ENCODE measurements at places on chromosomes 1 and 21.
A peak's percentile ranks its signal among the peaks of the same experiment; 100 is the strongest.

GRCh38 chr1:1900883-1901640 is 10.2 kb upstream of the GNB1 start:
- no peak for DNase-seq

GRCh38 chr1:175679981-175680652 is 63.3 kb downstream of the TNR start:
- no peak for DNase-seq

DNA sequence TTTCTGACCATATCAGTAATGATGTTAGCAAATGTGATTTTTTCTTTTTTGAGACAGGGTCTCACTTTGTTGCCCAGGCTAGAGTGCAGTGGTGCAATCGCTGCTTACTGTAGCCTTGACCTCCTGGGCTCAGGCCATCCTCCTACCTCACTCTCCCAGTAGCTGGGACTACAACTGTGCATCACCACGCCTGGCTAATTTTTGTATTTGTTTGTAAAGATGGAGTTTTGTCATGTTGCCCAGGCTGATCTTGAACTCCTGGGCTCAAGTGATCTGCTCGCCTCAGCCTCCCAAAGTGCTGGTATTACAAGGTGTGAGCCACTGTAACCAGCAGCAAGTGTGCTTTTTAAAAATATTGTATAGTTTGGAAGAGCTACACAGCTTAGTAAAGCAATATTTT is 4.1 kb upstream of the CFAP107 start:
- DNase-seq = no peak

- DNase-seq = no peak
These were observed 311 bp downstream of the SPEN start for GRCh38 chr1:15847893-15848142.

- no peak for DNase-seq
These were observed 106.3 kb downstream of the RNF220 start for GRCh38 chr1:44511363-44511762.

GRCh38 chr1:170790175-170790574 is 126.2 kb downstream of the PRRX1 start:
- DNase-seq = no peak

GRCh38 chr1:226638001-226638601 is 89.5 kb downstream of the STUM start:
- DNase-seq = no peak

GRCh38 chr1:202023001-202023433 is 12.6 kb downstream of the ELF3 start:
- no peak for DNase-seq

DNA sequence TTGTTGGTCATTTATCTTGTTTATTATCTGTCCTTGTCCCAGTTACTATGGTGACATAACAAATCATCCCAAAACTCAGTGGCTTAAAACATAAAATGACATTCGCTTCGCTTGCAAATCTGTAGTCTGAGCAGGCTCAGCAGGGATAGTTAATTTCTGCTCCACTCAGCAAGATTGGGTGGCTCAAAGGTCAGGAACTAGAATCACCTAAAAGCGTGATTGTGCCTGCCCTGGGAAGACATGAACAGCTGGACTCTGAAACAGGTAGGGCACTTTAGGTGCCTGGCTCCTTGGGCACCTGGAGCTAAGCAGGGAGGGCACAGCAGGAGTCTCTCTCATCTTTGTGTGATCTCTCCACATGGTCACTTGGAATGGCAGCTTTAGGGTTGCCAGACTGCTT is 14.7 kb upstream of the TRAF3IP3 start:
- no peak for DNase-seq

DNA sequence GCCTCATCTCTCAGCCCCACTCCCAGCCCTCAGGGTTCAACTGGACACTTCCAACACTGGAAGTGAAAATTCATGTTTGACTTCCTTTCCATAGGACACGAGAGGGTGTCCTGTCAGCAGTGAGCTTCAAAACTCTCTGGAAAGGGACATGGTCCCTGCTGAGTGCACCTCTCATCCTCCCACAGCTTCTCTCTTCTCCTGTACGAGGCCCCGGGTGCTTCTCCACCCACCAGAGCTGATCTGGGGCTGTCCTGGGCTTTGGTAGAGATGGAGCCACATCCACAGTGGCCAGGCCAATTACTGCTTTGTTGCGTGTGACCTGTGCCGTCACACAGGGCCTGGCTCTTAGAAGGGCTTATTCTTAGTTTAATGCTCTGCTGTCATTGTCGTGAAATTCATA is 182.3 kb downstream of the RRAGC start:
- no peak for DNase-seq

DNA sequence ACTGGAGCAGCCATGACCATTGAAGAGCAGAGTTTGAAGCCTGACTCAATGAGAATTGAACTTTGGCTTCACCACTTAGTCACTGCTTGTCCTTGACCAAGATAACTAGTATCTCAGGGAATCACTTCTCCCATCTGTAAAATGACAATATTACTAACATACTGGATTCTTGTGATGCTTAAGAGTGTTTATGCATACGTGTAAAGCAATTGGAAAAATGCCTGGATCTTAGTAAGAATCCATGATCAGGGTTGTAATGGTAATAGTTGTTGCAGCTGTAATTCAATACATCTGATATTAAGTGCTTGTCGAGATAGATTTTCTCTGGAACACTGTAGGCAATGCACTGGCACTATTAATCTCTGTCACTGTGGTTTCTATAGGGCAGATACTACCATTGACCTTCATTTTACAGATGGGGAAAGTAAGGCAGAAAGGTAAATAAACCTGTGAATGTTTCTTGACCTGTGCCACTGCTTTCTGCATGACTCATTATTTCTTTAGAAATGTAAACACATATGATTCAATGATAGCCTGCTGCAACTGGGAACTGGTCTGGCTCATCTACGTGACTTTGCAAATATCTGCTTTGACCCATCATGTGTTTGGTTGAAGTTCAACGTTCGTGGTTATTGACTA is 662.5 kb downstream of the PLA2G4A start:
- DNase-seq = no peak

DNA sequence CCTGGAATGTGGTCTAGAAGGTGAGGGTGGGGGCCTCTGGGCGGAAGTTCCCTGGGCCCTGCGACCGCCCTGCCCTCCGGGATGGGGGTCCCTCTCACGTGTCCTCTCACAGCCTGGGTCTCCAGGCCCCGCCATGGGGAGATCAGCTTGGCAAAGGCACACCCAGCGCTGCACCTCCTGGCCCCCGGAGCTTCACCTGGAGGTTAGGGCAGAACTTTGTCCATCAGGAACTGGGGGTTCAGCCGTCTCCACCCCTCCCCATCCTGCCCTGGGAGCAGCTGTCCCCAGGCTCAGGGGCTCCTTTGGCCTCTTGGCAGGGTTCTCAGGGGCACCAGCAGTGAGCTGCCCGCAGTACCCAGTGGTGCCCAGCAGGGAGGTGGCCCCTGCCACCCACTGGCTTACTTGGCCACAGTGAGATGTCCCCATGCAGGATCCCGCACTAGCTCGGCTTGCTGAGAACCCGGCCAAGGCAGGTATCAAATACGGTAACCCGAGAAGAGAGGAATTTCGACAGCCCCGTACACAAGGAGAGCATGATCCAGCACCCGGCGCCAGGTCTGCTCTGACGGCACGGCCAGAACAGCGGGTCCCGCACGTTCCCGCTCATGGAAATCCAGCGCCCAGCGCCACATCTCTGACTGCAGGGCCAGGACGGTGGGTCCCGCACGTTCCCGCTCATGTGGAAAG is 36.7 kb downstream of the RRP1 start:
- DNase-seq = no peak

- DNase-seq = no peak
These were observed 282.4 kb upstream of the SGIP1 start for GRCh38 chr1:66251546-66251945.

DNA sequence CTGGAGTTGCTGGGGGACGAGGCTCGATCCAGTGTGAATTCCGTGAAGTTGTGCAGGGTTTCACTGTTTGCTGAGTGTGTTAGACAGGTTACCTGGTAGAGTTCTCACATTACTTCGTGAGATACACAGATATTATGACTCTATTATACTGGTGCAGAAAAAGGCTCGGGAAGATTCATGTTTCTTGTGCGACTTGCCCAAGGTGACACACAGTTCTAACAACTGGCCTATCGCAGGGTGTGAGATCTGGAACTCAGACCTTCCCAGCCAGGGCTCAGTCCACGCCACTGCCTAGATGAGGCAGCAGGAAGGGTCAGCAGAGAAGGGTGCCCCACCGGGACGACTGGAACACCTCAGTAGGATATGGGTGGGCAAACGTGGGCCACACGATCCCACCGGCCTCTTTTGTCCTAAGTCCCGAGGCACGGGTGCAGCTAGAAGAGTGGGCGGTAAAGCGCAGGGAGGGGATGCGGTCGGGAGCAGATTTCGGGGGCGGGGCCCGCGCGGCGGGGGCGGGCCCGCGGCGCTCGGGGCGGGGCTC is 296 bp upstream of the RNPEP start:
- DNase-seq = peak; percentile 57

- DNase-seq = no peak
These were observed 121.1 kb downstream of the SIK1 start for GRCh38 chr21:43305811-43306311.

- DNase-seq = no peak
These were observed 22.0 kb downstream of the NSL1 start for GRCh38 chr1:212769459-212770167.

- DNase-seq = no peak
These were observed 21.1 kb downstream of the SMAP2 start for GRCh38 chr1:40394491-40395172.

- DNase-seq = no peak
These were observed 22.0 kb upstream of the IFNLR1 start for GRCh38 chr1:24209097-24209496.

All from stimulated activated CD4-positive, alpha-beta T cell treated with anti-CD3 and anti-CD28 coated beads, Interleukin-1b, Interleukin-23, amount 100 ng/mL, for 1 hour (primary cell).